ENCODE measurements at places on chromosomes 12 and 14. TPM values are rescaled to one million over a fixed set of nuclear protein-coding genes. Genes with fewer than 3 reads are reported as not detected.

Gene CLEC6A
- not detected for total RNA-seq

Gene NPFF
- not detected for total RNA-seq

Gene AGAP2
- total RNA-seq = 0.72 TPM

Gene RPS6KL1
- 0.36 TPM for total RNA-seq

All from osteoblast (primary cell).